T1000 (cell line): ENCODE measurements at places on chromosomes 3 and 15.

DNA sequence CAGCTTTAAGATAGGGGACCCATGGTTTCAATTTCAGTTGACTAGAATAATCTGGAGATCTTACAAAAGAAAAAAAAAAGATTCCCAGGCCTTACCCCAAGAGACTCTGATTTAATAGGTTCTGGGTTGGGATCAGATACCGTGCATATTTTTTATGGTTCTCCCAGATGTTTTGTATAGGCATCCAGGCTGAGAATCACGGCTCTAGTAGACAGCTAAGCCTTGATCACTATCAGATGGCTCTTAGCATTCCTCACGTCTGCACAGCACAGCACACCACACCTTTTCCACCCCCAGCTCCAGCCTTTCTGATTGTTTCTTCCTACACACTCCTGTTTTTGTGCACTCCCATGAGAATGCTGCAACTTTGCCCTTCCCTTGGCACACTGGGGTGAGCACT lies 40.8 kb downstream of the TMEM45A start:
- DNase-seq, result no peak

GRCh38 chr3:106582151-106582550 lies 713.3 kb upstream of the CBLB start:
- no peak for DNase-seq

GRCh38 chr3:171333784-171334464 lies 126.3 kb downstream of the TNIK start:
- no peak for DNase-seq

- DNase-seq, result no peak
These were observed 222.9 kb downstream of the WDR72 start for GRCh38 chr15:53536479-53537120.

- DNase-seq, result no peak
These were observed 58.1 kb upstream of the MCF2L2 start for GRCh38 chr3:183486472-183486871.

DNA sequence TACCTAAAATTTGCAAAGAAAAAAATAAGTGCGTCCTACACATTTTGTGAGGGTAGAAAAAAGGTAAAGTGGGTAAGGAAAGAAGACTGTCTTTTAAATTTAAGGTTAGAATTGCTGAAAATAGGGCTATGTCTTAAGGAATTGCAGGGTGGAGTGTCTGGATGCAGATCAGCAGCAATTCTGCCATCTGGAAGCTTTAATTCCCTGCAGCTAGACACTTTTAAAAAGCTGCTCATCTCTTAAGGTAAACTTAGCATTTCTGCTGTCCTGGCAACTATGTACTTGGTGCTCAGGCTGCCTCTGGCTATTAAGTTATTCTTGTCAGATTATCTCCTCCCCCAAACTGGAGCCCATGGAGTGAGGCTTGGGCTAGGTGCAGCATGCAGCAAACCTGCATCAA lies 420.2 kb downstream of the SI start:
- DNase-seq, result no peak

DNA sequence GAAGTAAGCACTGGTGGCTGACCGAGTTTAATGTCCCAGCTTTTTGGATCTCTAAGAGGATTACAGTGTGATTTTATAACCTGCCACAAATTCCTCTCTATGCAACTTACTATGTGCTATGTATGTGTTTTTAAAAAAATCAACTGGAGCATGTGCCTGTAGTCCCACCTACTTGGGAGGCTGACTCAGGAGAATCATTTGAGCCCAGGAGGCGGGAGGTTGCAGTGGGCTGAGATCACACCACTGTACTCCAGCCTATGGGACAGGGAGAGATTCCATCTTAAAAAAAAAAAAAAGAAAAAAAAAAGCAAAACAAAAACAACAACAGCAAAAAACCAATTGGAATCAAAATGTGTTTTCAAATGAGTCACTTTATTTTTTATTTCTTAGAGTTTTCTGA lies 29.6 kb downstream of the DUT start:
- peak; percentile 20 for DNase-seq

DNA sequence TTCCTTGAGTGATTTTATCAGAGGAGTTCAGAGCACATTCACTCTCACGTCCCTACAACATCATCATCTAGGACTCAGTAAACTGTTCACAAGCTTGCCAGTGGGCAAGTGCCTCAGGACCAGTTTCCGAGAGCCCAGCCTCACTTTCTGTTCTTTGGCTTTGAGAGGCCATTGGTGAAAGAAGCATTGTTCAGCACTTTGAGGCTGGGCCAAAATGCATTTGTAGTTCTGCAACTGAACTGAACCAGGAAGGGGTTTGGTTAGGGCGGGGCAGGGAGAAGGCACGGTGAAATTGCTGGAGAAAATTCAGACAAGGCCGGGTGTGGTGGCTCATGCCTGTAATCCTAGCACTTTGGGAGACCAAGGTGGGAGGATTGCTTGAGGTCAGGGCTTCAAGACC lies 222.1 kb upstream of the CHRM5 start:
- no peak for DNase-seq

DNA sequence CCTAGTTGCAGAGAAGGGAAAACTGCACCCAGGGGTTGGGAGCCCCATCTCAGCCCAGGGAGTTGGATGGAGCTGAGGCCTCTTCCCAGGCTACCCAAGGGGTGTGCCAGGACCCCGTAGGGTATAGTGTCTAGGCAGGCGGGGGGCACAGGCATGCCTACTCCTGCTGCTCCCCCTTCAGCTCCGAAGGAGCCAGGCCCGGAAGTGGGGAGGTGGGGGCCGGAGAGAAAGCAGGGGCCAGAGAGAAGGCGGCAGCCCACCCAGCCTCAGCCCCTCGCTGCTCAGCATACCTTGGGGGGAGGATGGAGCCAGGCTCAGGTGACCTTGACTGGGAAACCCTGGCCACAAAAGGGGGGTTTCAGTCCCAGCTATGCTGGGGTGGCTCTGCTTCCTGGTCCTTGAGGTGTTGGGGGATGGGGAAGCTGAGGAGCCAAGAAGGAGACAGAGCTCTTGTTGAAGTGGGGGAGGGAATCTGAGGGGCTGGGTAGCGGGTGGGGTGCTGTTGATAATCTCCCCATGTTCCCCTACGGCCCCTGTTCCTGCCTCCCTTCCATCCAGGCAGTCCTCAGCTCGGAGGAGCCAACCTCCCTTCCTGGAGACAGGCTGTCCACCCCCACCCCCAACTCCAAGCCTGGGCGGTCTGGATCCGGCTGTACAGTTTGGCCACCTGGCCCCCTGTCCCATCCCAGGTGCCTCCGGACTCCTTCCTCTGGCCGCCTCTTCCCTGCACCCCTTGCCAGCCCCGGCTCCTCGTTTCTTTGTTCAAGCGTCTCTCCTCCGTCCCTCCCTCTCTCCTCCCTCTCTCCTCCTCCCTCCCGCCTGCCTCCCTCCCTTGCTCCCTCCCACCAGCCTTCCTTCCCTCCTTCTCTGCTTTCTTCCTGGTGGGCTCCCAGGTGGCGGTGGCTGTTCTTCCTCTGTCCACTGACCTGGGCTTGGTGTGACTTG lies 1.7 kb downstream of the SEMA3F start:
- DNase-seq, result no peak

DNA sequence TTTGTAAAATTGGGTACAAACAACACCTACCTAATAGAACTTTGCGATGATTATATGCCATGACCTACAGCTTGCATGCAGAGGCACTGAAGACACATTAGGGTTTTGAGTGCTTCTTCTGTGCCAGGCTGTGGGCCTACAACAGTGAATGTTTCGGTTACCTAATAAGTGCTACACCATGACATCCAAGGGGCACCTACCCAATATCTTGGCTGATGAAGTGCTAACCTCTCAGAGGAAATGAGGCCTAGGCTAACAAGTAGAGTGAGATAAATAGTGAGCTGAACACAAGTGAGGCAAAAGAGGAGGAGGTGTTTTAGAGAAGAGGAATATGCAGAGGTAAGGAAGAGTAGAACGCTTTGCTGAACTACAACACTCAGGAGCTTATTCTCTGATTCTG lies 12.2 kb upstream of the RASGRP1 start:
- DNase-seq, result no peak

DNA sequence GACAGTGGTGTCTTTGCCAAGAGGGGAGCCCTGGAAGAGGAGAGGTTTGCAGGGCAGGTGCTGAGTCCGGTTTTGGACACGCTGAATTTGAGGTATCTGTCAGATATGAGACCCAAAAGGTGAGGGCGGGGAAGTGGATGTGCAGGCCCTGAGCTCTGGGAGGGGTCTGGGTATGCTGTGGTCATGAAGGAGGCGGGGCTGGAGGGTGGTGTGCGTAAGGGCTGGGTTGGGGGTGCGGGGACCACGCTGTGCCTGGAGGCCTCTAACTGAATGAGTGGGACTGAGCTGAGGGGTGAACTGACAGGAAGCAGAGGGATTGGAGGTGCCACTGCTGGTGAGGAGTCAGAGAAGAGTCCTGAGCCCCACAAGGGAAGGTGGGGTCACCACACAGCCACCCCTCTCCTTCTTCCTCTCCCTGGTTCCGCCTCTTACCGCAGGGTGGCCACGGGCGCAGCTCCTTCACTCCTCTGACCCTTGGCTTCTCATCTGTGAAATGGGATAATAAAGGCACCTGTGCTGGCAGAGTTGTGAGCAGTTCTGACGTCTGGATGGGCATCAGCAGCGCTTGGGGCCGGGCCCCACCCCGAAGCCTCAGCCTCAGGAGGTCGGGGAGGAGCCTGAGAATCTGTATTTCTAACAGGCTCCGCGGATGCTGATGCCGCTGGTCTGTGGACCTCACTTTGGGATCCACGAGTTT lies 28.8 kb downstream of the PSTPIP1 start:
- no peak for DNase-seq

GRCh38 chr15:72836676-72837330 lies 53.2 kb upstream of the ADPGK start:
- DNase-seq, result no peak

DNA sequence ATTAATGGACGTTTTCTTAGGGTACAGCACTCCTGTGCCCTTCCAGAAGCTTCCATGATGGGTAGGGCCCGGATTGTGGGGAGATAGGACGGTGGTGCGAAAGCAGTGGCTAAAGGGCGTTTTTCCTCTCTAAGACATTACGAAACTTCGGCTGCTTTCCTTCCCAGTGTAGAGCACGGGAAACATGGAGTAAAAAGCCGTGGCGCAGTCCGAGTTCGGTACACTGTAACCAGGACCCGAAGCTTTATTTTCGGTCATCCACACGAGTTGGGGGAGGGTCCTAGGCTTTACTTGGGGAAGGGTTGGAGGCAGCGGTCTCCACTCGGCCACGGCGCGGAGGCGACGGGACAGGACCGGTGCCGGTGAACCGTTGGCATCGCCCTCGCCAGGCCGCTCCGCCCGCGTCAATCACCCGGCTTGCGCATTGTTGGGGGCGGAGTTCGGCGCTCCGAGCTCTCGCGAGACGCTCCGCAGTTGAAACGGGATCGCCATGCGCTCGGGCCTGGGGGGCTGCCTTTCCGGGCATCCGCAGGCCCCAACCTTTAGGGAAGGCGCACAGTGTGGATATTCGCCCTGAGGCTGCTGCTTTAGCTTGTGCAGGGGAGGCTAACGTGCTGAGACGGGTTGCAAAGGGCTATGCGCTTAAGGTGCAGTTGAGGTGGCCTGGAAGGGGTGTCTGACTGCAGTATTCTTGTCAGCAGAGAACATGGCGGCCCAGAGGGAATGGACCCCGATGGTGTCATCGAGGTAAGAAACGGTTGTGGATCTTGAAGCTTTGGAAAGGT lies 546 bp downstream of the EIF4A2 start:
- DNase-seq, result peak; percentile 76

DNA sequence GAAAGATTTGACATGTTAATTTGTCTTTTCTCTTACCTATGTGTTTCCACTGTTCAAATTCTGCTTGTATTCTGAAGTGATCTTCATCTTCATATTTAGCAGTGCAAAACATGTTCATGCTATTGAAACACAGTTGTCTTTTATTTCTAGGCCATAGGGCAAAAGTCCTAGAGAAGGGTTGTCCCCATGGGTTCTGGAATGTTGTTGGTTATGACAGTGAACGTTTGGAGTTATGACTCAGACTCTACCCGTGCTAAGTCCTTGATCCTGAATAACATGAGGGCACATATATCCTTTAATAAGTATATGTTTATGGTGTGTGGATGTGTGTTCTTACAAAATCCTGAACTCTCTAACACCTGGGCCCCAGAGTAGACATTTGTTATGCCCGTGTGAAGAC lies 23.0 kb upstream of the ARPP21 start:
- no peak for DNase-seq

DNA sequence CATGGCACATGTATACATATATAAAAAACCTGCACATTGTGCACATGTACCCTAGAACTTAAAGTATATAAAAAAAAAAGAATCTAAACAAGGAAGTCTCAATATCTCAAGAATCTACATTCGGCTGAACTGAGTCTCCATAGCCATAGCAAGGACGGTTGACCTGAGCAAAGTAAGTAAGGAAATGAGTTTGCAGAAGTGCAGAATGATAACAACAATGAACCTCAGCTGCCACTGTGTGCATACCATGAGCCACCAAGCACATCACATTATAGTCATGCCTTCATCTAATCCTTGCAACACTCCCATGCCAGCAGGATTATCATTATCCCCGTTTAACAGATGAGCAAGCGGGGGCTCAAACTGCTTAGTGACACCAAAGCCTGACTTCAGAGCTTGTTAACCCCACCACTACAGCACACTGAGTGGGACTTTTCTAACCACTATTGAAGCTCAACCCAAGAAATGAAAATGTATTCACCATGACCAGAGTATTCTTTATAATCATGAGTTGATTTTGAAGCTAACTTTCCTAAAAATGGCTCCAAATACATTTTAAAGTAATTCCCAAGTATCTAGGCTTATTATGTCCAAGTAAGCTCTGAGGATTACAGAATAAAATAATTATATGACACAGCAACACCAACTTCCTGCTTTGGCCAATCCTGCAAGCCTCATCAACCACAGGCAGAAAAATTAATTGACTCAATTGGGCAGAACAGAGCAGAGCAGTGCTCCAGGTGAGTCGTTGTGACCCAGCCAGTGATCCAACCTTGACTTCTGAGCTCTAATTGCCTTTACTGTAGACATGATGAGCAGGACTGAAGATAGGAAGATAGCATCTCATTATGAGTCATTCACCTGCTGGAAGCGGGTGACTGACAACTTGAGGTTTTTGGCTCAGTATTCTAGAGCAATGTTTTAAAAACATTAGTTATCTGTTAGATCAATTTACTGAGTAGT lies 47.3 kb upstream of the IL12A start:
- DNase-seq, result no peak

GRCh38 chr3:41111011-41111410 lies 88.3 kb upstream of the CTNNB1 start:
- DNase-seq, result no peak

DNA sequence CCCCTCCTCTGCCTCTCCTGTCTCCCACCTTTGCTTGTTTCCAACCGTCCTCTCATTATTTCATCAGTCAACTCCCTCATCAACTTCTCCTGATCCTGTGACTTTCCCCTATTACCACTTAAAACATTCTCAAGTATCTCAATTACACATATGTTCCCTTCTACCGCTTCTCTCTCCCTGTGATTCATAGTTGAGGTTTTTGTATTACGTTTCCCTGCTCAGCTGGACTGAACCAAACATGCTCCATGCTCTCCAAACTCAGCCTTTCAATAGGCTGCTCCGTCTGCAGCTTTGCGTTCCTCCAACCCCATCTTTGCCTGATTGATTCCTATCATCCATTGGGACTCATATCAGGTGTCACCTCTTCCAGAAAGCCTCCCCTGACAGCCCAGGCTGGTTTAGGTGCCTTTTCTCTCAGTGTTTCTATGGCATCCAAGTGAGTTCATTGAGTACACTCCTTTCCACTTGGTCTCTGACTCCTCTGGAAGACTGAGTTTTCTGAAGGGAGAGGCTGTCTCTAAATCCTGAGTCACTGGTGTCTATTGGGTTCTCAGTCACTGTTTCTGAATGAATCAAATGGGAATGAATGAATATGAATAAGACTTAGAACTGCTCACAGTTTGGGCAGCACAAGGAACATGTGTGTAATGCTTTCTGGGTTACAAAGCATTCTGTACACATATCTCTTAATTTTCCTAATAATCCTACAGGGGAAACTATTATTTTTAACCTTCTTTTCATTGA lies 56.4 kb downstream of the PLD1 start:
- no peak for DNase-seq
